ENCODE measurements at places on chromosomes 11 and 22.
A peak's percentile ranks its signal among the peaks of the same experiment; 100 is the strongest.

DNA sequence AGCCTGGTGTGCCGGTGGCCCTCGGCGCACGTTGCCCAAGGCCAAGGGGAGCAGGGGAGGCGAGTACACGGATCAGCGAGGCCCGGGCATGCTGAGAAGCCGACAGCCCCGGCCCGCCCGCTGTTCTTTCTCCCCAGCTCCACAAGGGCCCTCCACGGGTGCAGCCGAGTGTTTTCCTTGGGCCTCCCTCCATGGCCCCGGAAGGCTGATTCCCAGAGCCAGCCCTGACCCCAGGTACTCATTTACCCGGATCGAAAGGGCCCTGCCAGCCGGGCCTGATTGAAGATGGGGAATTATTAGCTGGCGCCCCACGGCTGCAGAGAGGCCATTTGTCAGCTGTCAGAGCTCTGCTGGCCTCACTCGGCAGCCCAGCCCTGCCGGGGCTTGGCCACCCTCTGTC lies 53.1 kb downstream of the WNT7B start:
- no peak for DNase-seq

GRCh38 chr11:75422248-75423231 lies 10.5 kb downstream of the KLHL35 start:
- no peak for DNase-seq

DNA sequence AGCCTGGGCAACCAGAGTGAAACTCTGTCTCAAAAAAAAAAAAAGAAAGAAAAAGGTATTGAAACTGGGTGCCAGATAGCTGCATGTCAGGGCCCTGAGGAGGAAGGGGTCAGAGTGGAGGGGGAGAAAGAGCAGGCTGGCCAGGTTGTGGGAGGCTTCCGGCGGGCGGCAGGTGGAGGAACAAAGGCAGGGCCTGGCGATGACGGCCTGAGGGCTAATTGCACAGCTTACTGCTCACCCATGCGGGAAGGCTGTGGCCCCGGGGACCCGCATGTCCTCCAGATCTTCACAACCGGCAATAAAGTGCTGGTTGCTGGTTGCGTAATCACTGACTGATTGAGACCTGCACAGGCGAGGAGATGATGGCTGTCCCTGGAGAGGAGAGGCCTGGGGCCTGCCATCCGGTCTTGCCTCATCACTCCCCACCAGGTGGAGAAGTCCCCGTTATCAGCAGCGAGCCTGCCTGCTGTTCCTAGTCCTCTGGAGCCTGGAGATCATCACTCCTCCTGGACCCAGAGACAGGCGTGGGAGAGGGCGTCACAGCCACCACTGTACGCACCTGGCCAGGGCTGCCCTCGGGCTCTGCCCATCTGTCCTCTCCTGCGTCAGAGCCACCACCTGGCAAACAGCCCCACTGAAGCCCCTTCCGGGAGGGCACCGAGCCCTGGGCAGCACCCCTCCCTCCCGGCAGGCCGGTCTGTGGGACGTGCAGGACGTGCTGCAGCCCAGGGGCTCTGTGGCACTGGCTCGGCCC lies 18.7 kb downstream of the H19 start:
- DNase-seq = no peak

DNA sequence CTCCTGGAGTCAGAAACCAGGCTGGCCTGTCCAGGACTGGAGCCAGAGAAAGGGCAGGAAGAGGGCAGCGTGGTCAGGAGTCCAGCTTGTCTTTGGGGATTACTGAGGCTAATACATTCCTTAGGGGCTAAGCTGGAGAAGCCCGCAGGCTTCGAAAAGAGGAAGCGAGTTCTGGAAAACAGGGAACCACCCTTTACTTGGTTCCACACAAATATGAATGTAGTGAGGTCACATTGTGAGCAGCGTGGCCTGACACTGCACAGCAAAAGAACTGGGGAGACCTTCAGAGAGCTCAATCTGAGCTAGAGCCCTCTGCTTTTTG lies 132.3 kb downstream of the CEP164 start:
- DNase-seq = no peak

DNA sequence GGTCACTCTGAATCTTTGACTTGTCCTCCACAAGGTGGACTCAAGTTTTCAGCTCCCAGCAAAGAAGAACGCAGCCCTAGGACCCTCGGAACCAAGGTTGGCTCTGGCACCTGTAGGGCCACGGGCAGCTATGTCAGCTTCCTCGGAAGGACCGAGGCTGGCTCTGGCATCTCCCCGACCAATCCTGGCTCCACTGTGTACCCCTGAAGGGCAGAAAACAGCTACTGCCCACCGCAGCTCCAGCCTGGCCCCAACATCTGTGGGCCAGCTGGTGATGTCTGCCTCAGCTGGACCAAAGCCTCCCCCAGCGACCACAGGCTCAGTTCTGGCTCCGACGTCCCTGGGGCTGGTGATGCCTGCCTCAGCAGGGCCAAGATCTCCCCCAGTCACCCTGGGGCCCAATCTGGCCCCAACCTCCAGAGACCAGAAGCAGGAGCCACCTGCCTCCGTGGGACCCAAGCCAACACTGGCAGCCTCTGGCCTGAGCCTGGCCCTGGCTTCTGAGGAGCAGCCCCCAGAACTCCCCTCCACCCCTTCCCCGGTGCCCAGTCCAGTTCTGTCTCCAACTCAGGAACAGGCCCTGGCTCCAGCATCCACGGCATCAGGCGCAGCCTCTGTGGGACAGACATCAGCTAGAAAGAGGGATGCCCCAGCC lies 2.2 kb downstream of the INPP5J start:
- no peak for DNase-seq

DNA sequence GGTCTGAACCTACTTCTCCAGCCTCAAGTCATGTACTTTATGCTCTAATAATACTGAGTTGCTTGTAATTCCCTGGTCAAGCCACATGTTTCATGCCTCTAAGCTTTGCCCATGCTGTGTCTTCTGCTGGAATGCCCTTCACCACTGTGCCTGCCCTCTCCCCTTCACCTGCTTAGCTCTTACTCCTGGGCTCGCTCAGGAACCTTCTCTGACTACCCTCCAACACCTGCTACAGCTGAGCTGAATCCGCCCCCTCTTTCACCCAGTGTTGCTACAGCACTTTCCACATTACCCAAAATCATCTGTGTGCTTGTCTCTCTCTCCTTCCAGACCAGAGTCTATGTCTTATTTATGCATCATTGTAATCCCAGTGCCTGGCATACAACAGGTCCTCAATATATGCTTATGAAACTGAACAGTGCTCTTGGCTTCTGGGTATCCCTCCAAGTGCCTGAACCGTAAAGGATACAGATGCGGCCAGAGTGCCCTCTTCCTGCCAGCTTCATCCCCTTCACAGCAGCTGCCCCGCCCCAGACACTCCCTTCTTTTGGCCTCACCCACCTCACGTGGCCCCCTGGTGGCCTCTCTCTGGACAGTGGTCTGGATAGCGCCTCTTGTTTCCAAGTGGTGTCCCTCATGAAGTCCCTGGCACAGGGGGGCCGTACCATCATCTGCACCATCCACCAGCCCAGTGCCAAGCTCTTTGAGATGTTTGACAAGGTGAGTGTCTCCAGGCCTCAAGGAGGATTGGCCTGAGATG lies 7.1 kb downstream of the ABCG4 start:
- no peak for DNase-seq

DNA sequence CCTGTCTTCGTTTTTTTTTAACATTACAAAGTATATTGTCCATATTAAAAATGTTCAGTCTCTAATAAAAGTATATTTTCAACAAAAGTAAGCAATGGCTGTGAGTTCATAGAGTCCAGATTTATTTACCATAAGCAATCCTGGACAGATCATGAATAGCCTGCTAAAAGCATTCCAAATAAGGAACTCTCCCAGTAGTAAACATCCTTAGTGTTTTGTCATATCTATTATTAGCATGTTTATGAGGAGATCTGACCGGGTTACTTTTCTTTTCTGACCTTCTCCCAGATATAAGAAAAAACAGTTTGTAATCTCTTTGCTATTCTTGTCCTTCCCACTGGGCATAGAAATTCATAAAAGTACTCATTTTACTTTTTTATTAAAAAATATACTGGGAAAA lies 403.9 kb upstream of the ANO3 start:
- DNase-seq = no peak

- peak; percentile 54 for DNase-seq
These were observed 5.1 kb upstream of the BIRC2 start for GRCh38 chr11:102341844-102342318.

- no peak for DNase-seq
These were observed 1074.3 kb downstream of the BRD1 start for GRCh38 chr22:48753381-48753730.

Data from stimulated activated CD8-positive, alpha-beta memory T cell treated with anti-CD3 and anti-CD28 coated beads, Interleukin-15, amount 100 ng/mL, for 1 hour (primary cell).